ENCODE measurements at places on chromosomes 5 and 9.

GRCh38 chr9:35652829-35653209 is 2.1 kb upstream of the SIT1 start:
- DNase-seq = no peak

DNA sequence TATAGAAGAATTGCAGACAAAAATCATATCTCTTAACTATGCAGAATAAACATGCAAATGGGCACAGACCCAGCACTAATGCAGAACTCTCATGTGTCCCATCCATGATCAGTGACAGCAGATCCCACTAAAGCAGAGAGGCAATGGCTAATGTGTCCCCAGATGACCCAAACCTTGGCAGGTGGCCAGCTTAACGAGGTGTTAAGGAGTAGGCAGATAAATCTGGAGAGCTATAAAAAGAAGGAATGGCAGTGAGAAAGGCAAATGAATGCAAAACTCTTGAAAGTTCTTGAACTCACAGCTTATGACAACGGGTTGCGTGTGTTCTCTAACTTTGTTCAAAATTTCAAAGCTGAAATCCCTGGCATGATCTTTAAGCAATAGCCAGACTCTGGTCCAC is 265.4 kb downstream of the RASEF start:
- DNase-seq = no peak

DNA sequence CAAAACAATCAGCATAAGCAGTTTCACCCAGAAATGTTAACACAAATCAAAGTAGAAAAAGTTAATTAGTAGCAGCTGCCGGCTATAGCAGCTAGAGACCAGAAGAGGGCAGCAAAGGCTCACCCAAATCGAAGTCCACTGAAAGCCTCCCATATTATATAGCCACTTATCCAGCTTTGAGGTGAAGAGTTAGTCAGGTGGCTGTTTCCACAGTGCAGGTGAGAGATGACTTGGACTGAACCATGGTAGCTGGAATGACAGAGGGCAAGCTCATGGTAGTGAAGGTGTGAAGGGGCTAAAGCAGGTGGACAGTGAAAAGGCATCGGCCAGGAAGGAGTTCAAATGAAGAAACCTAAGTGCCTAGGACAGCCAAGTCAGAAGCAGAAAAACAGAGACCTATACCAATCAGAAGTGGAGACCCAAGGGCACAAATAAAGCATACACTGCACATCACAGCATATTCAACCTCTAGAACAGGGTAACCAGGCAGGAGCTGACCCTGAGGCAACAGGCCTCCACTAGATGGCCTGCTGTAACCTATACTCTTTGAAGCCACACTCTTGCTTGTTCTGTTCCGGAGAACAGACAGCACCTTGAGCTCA is 7.2 kb upstream of the RNF38 start:
- DNase-seq = peak; percentile 78

- DNase-seq = no peak
Measured at GRCh38 chr9:110938242-110938641, 100.0 kb downstream of the LPAR1 start.

DNA sequence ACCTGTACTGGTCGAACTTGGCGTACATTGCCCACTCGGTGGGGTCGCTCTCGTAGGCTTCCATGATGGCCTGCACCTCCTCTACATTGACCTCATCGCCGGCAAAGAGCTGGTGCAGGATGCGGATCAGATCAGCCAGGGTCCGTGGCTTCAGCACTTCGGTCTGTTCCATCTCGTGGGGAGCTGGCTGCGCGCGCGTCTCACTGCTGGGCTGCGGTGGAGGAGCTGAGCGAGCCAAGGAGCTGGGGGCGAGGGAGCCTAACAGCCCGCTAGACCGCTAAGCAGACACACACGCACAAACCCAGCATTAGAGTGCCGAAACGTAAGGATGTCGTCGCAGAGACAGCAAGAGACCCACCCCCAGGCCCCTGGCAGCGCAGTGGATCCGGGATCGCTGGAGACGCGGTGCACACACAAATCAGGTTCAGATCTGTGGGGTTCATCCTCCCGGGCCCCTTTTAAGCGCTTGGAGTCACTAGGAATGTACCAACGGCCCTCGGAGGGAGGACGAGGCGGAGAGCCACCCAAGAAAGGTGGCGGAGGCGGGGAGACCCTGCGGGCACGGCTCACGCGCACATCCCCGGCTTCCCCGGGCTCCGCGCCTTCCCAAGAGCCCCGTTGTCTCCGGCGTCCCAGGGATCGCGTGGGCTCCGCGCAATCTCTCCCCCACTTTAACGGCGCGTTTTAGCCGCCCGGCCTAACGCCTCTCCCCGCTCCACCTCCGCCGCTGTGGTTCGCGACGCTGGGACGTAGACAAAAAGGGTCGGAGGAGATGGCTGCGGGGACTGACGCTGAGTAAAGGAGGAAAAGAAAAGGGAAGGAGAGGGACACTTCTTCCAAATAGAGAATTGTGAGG is at the start of gene CDO1:
TSS of gene CDO1 (minus strand) at position 434 of the 856 bp plus-strand sequence. CDS start at position 172, 262 bp downstream.
- peak; percentile 69 for DNase-seq

DNA sequence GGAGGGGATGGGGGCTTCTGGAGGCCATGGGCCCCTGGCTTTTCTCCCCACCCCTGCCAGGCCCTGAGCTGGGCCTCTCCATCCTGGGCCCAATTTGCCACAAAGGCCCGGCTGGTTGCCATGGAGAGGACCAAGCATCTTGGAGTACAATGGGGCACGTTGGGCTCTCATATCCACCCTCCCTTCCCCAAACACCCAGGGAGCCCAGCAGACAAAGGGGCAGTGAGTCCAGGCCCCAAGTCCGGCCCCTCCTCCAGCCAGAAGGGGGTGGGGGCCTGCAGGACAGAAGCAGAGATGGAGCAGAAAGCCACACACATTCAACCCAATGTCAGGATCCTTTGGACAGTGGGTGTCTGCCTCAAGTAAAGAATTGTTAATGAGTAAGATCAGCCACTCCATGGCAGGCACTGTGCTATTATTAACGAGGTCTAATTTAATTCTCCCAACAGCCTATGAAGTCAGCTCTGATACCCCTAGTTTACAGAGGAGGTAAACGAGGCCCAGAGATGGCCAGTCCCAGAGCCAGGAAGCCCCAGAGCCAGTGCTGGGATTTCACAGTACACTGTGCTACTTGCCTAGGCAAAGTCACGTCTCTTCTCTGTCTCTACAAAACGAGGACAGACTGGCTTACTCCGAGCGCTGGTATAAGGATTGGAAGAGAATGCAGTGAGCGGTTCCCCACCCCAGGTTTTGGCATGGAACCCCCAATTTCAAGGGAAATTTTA is 2.3 kb downstream of the CRB2 start:
- DNase-seq = no peak

DNA sequence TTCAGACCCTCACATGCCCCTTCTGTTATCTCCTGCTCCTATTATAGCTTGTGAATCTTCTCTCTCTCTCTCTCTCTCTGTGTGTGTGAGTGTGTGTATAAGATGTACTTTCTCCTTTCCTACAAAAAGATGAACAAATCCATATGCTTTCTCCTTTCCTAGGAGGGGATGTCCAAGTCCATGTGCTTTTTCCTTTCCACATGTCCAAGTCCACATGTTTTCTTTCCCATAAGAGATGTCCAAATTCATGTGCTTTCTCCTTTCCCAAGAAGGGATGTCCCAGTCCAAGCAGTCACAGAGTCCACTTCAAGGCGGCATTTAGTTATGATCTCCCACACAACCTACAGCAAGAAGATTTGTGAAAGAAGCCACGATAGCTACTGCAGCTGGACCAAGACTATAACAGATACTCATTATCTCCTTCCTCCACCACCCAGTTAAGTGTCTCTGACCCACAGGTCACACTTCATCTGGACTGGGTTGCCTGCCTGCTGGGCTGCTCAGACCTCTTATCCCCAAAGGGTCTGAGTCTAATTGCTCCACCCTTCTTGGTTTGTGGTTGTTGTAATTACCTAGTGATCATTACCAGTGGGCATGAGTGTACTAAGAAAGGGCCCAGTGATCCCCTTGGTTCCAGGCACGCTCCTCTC is 18.4 kb upstream of the FOXI1 start:
- DNase-seq = no peak

Data from fibroblast of the aortic adventitia (primary cell).